ENCODE measurements at places on chromosomes 1 and 21.

DNA sequence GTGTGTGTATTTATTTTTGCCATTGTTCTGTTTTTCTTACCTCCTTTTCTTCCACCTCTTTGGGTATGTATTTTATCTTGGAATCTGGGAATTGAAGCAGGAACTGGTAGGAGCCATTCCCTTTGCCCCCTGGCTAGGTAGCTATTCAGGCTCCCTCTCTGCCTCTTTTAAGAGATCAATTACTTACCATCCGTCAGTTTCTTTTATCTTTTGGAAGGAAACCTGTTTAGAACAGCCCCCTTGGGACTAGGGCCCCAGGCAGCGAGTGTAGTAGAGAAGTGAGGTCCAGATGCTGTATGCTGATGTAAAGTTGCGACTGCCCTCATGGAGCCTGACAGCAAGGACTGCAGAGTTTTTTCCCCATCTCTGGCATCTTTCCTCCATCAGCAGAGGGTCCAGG lies 41.6 kb downstream of the KIRREL1 start:
- no peaks in the 10 kb centered on the region for H3K36me3 ChIP-seq
- H3K4me1 ChIP-seq: peaks cover 12% of the 10 kb centered on the region
- no peaks in the 10 kb centered on the region for H3K27me3 ChIP-seq
- DNase-seq: no peak
- H3K27ac ChIP-seq: no peak overlapping the region

DNA sequence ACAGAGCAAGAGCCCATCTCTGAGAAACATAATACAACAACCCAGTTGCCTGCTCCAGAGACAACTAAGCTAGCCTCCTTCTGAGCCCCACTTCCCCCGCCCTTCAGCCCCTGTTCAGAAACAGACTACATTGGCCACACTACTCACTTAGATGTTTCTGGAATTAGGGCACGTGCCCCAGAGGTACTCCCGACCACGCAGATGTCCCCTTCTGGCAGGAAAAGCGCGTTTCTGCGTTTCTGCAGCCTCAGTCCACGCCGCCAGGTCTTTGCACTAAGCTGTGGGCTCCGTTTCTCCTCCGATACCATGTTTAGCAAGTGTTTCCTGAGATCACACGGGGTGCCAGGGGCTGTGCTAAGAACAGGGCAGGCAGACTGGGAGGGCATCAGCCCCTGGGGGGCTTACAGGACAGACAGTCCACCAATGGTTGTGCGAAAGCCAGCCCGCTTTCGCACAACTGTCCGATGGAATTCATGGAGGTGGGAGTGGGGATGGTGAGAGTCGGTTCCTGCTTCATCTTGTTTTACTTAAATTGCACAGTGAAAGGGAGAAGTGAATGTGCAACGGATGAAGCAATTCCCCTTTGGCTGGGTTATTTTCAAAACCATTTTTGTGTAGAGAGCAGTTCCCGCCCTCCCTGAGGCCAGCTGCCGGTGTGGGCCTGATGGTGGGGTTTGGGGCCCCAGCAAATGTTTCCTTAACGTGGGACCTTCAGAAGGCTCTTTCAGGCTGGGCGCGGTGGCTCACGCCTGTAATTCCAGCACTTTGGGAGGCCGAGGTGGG lies 2.7 kb downstream of the PIK3CD start:
- H3K4me3 ChIP-seq: no peak overlapping the region
- no peak for DNase-seq
- no peaks in the 10 kb centered on the region for H3K4me1 ChIP-seq
- peaks cover 19% of the 10 kb centered on the region for H3K27me3 ChIP-seq
- H3K27ac ChIP-seq: no peak overlapping the region

GRCh38 chr1:41670217-41670957 lies 185.9 kb upstream of the EDN2 start:
- peaks cover 9% of the 10 kb centered on the region for H3K4me1 ChIP-seq
- H3K27ac ChIP-seq: no peak overlapping the region
- no peak overlapping the region for H3K4me3 ChIP-seq

DNA sequence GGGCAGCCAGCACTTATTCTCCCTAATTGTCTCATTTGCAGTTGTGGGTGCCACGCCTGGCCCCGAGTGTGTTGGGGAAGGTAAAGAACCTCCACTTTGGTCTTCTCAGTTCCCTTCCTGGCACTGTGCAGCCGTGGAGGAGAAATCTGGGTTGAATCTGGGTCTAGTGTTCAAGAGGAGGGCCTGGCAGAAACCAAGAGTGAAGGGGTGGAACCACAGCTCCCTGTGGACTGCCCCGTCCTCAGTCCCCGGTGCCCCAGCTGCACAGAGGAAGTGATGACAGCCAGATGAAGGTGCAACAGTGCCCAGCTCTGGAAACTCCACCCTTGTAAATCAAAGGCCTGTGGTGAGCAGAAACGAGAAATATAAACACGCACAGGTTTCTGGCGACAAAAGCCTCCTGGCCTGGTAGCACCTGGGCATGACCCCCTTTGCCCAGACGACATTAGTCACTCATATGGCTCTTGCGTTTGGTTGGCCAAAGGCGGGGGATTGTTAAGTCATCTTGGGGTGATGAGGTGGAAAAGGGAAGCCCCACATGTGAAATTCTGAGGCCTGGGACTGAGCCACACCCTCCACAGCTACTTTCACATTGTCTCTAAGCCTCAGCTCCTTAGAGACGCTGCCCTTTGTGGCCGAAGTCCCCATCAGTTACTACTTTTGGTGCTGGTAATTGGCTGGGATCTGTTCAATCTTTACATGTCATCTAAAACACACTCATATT lies 4.2 kb upstream of the ECE1 start:
- no peaks in the 10 kb centered on the region for H3K36me3 ChIP-seq
- H3K4me3 ChIP-seq: no peak overlapping the region
- DNase-seq: no peak
- no peak overlapping the region for H3K27ac ChIP-seq
- peaks cover 13% of the 10 kb centered on the region for H3K4me1 ChIP-seq
- no peaks in the 10 kb centered on the region for H3K27me3 ChIP-seq

- DNase-seq: no peak
- H3K27ac ChIP-seq: peak overlapping the region; percentile 91
- no peaks in the 10 kb centered on the region for H3K36me3 ChIP-seq
- H3K4me3 ChIP-seq: peak overlapping the region; percentile 78
These were observed 654 bp upstream of the ARHGEF2 start for GRCh38 chr1:155978973-155979429.

DNA sequence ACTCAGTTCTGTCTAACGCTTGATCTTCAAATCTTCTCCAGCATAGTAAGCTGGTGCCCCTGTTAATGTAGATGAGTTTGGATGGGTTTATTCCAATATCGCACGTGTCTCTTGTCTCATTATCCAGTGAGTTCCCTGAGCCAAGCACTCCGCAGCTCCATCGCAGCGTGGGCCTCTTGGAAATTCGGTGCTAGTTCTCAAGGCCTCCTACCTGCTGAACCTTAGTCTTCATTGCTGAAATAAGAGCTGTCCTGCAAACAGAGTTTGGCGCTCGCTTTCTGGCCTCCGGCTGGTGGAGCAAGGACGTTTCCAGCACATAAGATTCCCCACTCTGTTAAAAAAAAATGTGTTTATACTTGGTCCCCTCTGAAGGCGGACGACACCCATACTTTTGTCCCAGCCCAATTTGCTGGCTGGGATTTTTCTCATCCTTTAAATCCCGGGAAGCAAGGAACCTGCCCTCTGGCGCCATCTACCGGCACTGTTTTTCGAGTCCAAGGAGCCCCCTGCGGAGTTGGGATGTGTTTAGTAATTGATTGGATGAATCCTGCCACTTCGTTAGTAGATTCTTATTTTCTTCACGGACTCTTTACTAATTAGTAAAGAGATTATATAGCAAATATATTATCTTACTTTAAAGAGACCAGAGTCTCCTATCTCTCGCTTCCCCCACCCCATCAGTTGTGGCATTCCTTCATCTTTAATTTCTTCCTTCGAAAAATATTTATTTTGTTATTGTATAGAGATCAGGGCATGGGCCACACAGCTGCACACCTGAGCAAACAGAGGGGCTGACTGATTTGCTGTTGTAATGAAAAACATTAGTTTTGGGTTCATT lies 14.7 kb downstream of the JUN start:
- H3K27me3 ChIP-seq: no peaks in the 10 kb centered on the region
- H3K4me3 ChIP-seq: no peak overlapping the region
- H3K36me3 ChIP-seq: no peaks in the 10 kb centered on the region
- H3K4me1 ChIP-seq: peaks cover 8% of the 10 kb centered on the region

GRCh38 chr1:208793861-208794345 lies 549.7 kb upstream of the PLXNA2 start:
- DNase-seq: no peak
- H3K27me3 ChIP-seq: no peaks in the 10 kb centered on the region
- H3K4me3 ChIP-seq: no peak overlapping the region
- no peak overlapping the region for H3K27ac ChIP-seq

GRCh38 chr1:109282952-109283747 lies at the start of gene PSRC1:
Gene PSRC1 (minus strand): TSS chr1:109283145.
- H3K36me3 ChIP-seq: peaks cover 6% of the 10 kb centered on the region
- H3K27me3 ChIP-seq: no peaks in the 10 kb centered on the region
- peak; percentile 97 for DNase-seq
- H3K27ac ChIP-seq: peak within 1 kb of the TSS; percentile 79
- H3K4me3 ChIP-seq: peak within 1 kb of the TSS; percentile 93

- H3K27me3 ChIP-seq: no peaks in the 10 kb centered on the region
- H3K4me1 ChIP-seq: no peaks in the 10 kb centered on the region
- no peak overlapping the region for H3K4me3 ChIP-seq
- no peaks in the 10 kb centered on the region for H3K36me3 ChIP-seq
- no peak for DNase-seq
These were observed 448.3 kb downstream of the MATN1 start for GRCh38 chr1:30274976-30275621.

GRCh38 chr1:110163591-110163990 lies 13.3 kb downstream of the SLC6A17 start:
- no peak overlapping the region for H3K27ac ChIP-seq
- no peaks in the 10 kb centered on the region for H3K36me3 ChIP-seq
- no peaks in the 10 kb centered on the region for H3K27me3 ChIP-seq
- H3K4me1 ChIP-seq: no peaks in the 10 kb centered on the region
- H3K4me3 ChIP-seq: no peak overlapping the region

GRCh38 chr1:226611301-226611700 lies 62.7 kb downstream of the STUM start:
- DNase-seq: peak; percentile 50
- H3K4me3 ChIP-seq: no peak overlapping the region
- no peaks in the 10 kb centered on the region for H3K27me3 ChIP-seq
- H3K4me1 ChIP-seq: peaks cover 3% of the 10 kb centered on the region
- no peak overlapping the region for H3K27ac ChIP-seq
- no peaks in the 10 kb centered on the region for H3K36me3 ChIP-seq

- H3K27ac ChIP-seq: no peak overlapping the region
- DNase-seq: peak; percentile 28
- no peak overlapping the region for H3K4me3 ChIP-seq
- no peaks in the 10 kb centered on the region for H3K36me3 ChIP-seq
These were observed 31.3 kb upstream of the SLC30A10 start for GRCh38 chr1:219959540-219960203.

DNA sequence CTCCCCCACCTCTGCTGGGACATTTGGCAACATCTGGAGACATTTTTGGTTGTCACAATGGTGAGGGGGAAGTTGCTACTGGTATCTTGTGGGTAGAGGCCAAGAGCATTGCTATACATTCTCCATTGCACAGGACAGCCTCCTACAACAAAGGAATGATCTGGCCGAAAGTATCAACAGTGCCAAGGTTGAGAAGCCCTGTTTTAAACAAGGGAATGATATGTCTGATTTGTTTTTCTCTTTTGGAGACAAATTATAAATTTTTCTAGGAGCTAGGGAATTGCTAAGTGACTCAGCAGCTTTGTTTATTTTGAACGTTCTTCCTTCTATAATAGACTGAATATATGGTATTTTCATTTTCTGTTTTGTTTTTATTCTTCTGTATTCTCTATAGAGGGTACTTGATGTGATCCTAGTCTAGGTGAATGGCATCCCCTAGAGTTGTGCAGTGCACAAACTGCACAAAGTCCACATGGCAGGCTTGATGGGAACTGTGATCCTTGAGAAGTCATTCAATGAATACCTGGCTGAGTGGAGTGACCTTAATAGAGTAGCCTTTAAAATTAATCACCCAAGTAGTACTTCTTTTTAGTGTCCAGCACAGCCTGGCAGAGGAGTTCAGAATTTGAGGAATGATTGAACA lies 288.6 kb upstream of the USP24 start:
- H3K4me1 ChIP-seq: no peaks in the 10 kb centered on the region
- H3K27me3 ChIP-seq: no peaks in the 10 kb centered on the region
- no peak overlapping the region for H3K27ac ChIP-seq
- no peaks in the 10 kb centered on the region for H3K36me3 ChIP-seq

GRCh38 chr1:22412932-22413727 lies 38.5 kb upstream of the ZBTB40 start:
- no peaks in the 10 kb centered on the region for H3K4me1 ChIP-seq
- no peaks in the 10 kb centered on the region for H3K27me3 ChIP-seq
- peak; percentile 68 for DNase-seq
- H3K27ac ChIP-seq: no peak overlapping the region

- H3K4me3 ChIP-seq: no peak overlapping the region
- DNase-seq: peak; percentile 89
These were observed 814 bp upstream of the DYRK3 start for GRCh38 chr1:206634365-206635079.

DNA sequence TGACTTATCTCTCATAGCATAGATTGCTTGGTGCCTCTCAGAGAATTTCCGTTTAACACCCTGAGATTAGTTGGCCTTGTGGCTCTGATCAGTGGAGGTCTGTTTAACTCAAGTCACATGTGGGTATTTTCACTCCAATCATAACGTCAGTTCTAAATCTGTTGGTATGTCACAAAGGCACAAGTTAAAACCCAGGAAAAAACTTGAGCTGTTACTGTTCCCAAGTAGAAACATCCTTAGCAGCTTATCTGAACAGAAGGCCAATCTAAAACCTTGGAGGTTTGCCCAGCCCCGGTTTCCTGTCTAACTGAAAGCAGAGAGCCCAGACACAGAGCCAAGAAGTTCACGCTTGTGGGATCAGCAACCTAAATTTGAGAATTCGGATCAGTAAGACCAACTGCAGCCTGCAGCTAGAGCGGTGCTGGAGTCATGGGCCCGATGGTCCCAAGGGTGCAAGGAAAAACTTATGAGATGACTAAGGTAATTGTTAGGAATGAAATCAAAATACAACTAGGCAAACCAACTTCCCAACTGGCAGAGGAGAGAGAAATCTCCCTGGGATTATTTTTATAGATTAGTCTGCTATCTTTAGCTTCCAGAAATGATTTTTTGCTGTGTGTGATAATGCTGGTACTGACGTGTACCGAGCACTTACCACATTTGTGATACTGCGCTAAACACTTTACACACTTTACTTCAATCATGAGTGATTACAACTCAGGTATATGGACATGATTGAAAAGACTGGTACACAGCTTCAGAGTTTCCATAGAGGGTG lies 90.2 kb upstream of the C1orf21 start:
- DNase-seq: peak; percentile 90
- H3K27ac ChIP-seq: no peak overlapping the region
- H3K4me3 ChIP-seq: no peak overlapping the region
- H3K27me3 ChIP-seq: no peaks in the 10 kb centered on the region

DNA sequence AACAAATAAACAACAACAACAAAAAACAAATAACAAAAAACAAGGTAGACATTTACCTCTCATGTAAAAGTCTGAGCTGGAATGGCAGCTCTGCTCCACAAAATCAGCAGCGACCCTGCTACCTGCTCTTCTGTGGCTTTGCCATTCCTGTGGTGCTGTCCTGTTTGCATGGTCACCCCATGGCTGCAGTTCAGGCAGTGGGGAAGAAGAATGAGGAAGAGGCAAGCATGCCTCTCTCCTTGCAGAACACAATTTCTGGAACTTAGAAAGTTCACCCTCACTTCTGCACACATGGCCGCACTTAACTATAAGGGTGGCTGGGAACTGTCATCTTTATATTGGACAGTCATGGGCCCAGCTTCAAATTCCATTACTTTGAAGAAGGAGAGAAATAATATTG lies 84.8 kb upstream of the GNG12 start:
- DNase-seq: no peak
- H3K27me3 ChIP-seq: no peaks in the 10 kb centered on the region
- H3K4me1 ChIP-seq: no peaks in the 10 kb centered on the region
- H3K4me3 ChIP-seq: no peak overlapping the region
- H3K27ac ChIP-seq: no peak overlapping the region

All from mesendoderm (in vitro differentiated cells).